ENCODE measurements at places on chromosomes 13 and 19.

DNA sequence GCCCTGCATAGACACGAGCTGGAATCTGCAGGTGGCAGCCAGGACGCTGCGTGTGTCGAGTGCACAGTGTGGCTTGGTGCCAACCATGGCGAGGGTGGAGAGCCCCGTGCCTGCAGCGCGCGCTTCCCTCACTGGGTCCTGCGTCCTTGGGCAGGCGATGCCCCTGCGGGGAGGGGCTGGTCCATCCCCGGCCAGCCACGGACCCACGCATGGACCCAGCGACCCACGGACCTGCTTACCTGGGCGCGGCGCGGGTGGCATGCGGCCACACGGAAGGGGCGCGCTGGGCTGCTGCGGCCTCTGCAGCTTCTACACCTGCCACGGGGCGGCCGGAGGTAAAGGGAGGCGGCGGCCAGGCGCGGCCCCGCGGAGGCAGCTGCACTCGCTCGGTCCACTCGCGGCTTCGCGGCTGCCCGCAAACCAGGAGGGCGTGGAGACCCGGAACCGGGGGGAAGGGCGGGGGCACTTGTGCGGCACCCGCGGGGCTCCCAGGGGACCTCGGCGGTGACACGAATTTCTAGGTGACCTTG, 569 bp upstream of the MCF2L start:
- peak; percentile 55 for DNase-seq

GRCh38 chr13:32889986-32890565, 126.1 kb upstream of the KL start:
- no peak for DNase-seq

- peak; percentile 63 for DNase-seq
Measured at GRCh38 chr19:14030997-14031718, 404 bp upstream of the IL27RA start.

GRCh38 chr19:51029718-51030117, 3.3 kb upstream of the KLK11 start:
- DNase-seq: no peak

GRCh38 chr13:102195566-102196462, 206.0 kb downstream of the FGF14 start:
- no peak for DNase-seq

- no peak for DNase-seq
Measured at GRCh38 chr19:33064458-33064791, 263 bp downstream of the RHPN2 start.

DNA sequence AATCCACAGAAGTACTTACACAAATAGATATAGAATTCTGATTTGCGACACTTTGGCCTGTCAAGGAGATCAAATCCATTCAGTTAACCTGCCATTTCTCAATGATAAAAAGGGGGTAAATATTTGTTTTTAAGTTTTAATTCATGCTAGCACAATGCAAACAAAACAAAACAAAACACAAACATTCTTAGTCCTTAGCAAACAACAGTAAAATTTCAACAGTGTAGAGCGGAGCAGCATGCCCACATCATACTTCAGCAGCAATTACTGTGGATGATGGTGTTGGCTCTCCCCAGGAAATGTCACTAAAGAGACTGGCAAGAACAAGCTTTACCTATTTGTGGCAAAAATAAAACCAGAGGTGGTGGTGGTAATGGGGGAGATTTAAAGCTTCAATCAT, 625.2 kb upstream of the PCDH20 start:
- DNase-seq: no peak

DNA sequence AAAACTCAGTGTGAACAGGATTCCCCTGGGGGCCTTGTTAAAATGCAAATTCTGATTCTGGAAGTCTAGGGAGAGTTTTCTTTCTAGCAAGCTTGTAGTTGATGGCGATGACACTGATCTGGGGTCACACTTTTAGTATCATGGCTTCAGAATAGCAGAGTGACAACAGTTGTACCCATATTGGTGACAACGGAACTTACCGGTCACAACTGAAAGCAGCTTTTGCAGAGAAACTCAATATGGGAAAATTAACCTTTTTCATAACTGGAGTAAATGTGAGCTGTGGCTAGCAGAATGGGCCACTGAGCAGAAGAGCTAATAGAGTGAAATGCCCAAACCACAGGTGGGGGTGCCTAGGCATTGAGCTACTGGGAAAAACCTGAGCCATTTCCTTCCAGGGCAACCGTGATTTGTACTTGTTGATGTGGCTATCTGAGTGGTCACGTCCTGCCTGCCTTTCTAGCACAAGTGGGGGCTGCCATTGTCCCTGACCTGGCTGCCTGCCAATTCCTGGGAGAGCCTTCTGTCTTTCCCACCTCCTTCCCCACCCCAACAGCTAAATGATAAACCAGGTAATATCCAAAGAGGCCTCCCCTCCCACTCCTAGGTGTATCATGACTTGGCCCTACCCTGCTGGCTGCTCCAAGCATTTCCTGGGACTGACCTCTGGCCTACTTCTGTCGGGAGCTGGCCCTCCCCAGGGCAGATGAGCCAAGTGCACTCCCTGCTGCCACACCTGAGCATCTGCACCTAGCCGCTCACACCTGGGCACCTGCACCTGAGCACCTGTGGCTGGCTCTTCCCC, 1.7 kb upstream of the SLC10A2 start:
- DNase-seq: no peak

GRCh38 chr13:54758795-54759194, 1730.2 kb downstream of the OLFM4 start:
- DNase-seq: no peak

DNA sequence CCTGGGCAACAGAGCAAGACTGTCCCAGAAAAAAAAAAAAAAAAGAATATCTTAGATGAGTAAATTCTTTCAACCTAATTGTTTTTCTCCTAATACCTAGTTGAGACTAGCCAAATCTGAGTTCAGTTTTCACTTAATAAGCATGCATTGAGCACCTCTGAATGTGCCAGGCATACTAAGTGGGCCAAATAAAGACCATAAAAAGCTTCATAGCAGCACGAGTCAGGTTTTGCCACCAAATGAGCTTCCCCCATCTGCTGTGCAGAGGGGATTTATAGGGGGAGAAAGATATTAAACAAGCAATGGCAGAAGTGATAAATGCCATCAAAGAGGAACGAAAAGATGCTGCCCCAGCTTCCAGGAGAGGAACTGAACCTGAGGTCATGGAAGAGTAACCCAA, 11.4 kb downstream of the THSD1 start:
- DNase-seq: no peak

DNA sequence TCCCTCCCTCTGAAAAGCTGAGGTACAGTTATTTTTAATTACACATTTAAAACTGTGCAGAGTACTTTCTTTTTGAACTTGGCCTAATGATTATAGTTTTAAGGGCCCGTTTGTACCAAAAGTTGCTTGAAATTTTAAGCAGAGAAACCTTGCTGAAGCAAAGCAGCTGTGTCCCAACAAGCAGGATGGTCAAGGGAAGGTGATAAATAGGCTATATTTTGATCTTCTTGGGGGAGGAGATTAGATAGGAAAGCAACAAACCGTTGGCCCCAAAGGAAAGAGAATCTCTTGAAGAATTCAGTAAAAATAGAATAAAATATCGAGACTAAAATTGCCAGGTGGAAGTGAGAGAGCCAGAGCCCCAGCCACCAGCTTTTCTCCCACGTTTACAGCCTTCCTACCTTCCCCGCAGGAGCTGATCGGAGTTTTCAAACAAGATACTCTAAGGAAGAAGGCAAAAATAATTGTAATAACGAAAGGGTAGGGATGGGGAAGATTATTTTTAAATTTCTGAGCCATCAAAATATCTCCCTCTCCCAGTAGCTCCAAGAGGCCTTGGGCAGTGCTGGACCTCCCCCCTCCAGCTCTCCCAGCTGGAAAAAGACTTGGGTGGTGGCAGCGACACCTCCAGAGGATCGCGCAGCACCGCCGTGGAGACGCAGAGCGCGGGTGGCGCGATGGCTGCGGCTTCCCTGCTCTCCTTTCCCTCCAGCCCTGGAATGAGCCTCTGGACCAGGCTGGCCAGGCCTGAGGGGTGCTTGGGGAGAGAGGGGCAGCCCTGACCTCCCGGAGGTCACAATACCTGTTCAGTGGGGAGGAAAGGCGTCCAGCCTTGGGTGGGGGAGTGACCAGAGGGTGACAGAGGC, 5.8 kb downstream of the ZIC2 start:
- no peak for DNase-seq

GRCh38 chr13:35818633-35819067, 312.5 kb downstream of the DCLK1 start:
- DNase-seq: no peak

DNA sequence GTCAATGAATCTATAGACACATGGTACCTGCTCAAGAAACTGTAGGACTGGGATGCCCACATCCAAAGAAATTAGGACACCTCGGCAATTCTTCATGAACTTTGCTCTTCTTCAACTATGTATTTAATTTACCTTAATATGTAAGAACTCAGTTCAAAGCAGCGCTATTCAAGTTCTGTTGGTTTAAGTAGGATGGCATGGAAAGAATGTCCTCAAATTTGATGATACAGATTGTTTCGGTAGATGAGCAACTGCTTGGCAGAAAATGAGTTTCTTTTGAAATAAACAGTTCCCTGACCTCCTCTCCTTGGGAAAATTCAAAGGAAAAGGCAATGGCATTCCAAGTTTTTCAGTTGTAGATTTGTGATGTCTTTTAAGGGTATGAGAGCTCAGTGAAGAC, 36.7 kb downstream of the FGF9 start:
- no peak for DNase-seq

GRCh38 chr13:59279028-59279427, 884.7 kb downstream of the DIAPH3 start:
- no peak for DNase-seq

DNA sequence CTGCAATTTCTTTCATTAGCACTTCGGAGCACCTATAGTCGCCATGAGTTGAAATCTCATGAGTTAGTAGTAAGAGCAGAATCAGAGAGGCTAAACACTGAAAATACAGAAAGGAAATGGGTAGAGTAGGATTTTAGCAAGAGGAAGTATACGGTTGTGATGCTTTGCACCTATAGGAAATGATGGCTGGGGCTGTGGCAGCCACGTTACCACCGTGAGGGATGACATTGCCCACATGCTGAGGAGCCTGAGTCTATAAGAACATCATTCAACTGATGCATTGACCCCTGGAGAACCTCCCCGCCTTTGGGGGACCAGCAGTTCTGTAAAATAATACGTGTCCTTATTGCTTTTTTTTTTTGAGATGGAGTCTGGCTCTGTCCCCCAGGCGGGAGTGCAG, 20.4 kb downstream of the FAM187B start:
- DNase-seq: no peak

- DNase-seq: peak; percentile 7
Measured at GRCh38 chr19:12092065-12092867, 27.7 kb downstream of the ZNF844 start.

- DNase-seq: no peak
Measured at GRCh38 chr13:99610702-99611289, 109.5 kb downstream of the TM9SF2 start.

- no peak for DNase-seq
Measured at GRCh38 chr13:72567566-72567965, 159.9 kb downstream of the MZT1 start.

GRCh38 chr13:48945626-48946025, 30.1 kb upstream of the FNDC3A start:
- no peak for DNase-seq

DNA sequence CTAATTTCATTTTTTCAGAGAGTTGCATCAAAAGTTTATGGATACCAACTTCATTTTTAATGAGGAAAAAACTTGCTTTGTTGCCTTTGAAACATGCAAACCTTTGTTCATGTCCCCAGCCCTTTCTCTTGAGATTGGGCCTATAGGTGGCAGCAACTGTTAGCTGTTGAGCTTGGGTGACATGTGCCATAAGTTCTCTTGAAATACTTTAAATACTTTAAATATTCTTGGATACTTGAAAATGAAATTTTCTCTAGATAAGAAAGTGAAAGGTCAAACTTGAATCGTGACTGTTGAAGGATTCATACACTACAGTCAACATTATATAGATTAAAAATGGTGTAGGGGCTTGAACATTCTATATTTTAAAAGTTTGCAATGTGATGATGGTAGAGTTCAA, 294.9 kb downstream of the NDFIP2 start:
- DNase-seq: no peak

- DNase-seq: no peak
Measured at GRCh38 chr19:10557603-10558197, 8.1 kb downstream of the KRI1 start.

GRCh38 chr13:74243637-74244526, 109.7 kb upstream of the KLF12 start:
- DNase-seq: no peak

GRCh38 chr13:58207501-58207900, 576.0 kb downstream of the PCDH17 start:
- no peak for DNase-seq

GRCh38 chr13:52992110-52992509, 36.5 kb upstream of the OLFM4 start:
- DNase-seq: no peak

- DNase-seq: peak; percentile 71
Measured at GRCh38 chr19:45444318-45445041, 20.8 kb upstream of the ERCC1 start.

- DNase-seq: no peak
Measured at GRCh38 chr13:36029166-36029565, 102.0 kb downstream of the DCLK1 start.

DNA sequence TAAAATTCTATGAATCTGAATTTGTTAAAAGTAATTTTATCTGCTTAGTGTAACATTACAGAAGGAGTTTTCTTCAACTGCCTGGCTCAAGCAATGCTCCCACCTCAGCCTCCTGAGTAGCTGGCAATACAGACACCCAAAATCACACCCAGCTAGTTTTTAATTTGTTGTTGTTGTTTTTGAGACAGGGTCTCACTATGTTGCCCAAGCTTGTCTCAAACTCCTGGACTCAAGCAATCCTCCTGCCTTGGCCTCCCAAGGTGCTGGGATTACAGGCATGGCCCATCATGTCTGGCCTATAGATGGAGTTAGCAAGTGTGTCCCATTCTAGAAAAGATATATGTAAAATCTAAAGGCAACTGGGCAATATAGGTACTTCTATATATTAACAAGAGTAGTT, 1580.4 kb upstream of the PRR20A start:
- no peak for DNase-seq

GRCh38 chr13:95120650-95121049, 180.6 kb downstream of the ABCC4 start:
- DNase-seq: no peak

GRCh38 chr13:53463106-53463505, 434.5 kb downstream of the OLFM4 start:
- DNase-seq: no peak

DNA sequence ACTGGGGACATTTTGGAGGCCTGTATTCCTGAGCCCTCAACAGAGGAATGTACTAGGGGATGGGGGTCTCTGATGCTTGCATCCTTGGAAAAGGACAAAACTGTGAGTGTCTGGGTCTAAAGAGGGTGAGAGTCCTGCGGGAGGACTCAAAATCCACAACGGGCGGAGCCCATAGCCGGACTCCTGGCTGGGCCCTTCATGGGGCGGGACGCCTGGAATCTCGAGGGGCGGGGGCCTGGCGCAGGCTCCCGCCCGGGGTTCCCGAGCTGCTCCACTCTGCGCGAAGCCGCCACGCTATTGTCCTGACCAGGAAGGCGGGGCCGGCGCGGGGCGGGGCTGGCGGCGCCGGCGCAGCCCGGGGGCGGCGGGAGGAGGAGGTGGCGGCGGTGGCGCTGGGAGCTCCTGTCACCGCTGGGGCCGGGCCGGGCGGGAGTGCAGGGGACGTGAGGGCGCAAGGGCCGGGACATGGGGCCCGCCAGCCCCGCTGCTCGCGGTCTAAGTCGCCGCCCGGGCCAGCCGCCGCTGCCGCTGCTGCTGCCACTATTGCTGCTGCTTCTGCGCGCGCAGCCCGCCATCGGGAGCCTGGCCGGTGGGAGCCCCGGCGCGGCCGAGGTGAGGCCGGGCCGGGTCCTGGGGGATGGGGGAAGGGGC, at the start of gene APLP1:
TSS of gene APLP1 (plus strand) at position 403 of the 651 bp plus-strand sequence. CDS start at position 466, 63 bp downstream.
- DNase-seq: peak; percentile 43

- no peak for DNase-seq
Measured at GRCh38 chr13:28327373-28328270, 167.3 kb downstream of the FLT1 start.

- no peak for DNase-seq
Measured at GRCh38 chr19:43675269-43675879, 5.4 kb upstream of the PLAUR start.

All from effector memory CD4-positive, alpha-beta T cell (primary cell).